ENCODE measurements at places on chromosomes 4 and X.

- DNase-seq = no peak
Observed at GRCh38 chr4:25694466-25694865, 38.8 kb downstream of the SLC34A2 start.

GRCh38 chrX:13716905-13717304, 17.5 kb downstream of the TRAPPC2 start:
- DNase-seq = no peak

- peak; percentile 73 for DNase-seq
Observed at GRCh38 chr4:102308032-102308799, 37.1 kb downstream of the SLC39A8 start.

GRCh38 chr4:91114386-91114785, 987.2 kb downstream of the CCSER1 start:
- no peak for DNase-seq

- no peak for DNase-seq
Observed at GRCh38 chrX:125289920-125290319, 29.8 kb upstream of the TEX13C start.

DNA sequence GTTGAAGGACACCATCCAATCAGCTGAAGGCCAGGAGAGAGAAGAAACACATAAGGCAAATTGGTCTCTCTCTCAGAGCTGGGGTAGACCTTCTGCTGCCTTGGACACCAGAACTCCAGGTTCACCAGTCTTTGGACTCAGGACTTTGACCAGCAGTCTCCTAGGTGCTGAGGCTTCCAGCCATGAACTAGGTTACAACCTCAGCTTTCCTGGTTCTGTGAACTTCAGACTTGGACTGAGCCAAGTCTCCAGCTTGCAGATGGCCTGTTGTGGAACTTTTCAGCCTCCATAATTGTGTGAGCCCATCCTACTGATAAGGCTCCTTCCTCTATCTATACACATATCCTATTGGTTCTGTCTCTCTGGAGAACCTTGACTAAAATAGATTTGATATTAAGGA, 20.6 kb upstream of the BBS12 start:
- DNase-seq = no peak

DNA sequence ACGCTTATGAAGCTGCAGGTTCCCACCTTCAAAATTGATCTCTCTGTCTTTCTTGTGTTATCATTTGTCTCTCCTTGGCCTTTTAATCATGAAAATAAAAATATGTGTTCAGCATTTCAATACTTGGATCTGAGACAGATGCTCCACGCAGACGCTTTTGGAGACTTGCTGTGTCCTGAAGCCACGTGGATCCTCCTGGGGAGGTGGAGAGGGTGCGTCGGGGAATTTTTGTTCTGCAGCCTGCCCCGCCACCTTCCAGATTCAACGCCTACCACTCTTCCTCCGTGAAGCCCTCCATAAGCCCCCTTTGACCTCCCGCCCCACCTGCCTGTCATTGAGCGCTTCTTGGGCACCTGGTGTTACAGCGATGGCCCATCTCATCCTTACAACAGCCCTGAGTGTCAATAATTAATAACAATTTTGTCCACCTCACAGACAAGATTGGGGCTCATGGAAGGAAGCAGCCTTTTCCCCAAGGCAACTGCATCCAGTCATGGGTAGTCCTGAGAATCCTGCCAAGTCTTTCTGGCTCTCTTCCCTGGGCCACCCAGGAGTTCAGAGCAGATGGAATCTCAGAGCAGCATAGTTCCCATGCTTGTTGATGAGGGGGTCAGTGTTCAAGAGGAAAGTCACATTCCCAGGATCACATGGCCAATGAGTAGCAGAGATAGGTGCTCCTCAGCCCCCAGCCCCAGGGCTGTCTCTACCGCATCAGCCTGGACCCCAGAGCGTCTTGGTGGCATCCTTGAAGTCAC, 172.6 kb upstream of the PSAPL1 start:
- no peak for DNase-seq

- peak; percentile 19 for DNase-seq
Observed at GRCh38 chr4:83454686-83455085, 937 bp downstream of the HELQ start.

DNA sequence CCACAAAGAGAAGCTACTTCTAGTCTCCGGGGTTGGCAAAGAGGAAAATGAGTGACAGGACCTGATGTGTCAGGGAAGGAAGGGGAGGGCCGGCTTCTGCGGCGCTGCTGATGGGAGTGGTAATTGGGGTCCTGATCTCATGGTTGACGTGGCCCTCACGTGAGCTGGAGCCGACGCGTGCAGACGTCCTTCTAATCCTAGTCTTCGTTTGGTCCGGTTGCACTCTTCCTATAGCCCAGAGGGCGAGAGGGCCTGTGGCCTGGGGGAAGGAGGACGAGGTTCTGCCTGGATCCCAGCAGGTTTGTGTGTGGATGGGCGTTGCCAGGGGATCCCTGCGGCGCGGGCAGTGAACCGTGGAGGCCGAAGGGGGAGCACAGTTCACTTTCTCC, at the start of gene ARMCX1:
TSS of gene ARMCX1 (plus strand) at position 186 of the 389 bp plus-strand sequence. CDS start 2,384 bp downstream, outside the sequence.
- DNase-seq = peak; percentile 1

DNA sequence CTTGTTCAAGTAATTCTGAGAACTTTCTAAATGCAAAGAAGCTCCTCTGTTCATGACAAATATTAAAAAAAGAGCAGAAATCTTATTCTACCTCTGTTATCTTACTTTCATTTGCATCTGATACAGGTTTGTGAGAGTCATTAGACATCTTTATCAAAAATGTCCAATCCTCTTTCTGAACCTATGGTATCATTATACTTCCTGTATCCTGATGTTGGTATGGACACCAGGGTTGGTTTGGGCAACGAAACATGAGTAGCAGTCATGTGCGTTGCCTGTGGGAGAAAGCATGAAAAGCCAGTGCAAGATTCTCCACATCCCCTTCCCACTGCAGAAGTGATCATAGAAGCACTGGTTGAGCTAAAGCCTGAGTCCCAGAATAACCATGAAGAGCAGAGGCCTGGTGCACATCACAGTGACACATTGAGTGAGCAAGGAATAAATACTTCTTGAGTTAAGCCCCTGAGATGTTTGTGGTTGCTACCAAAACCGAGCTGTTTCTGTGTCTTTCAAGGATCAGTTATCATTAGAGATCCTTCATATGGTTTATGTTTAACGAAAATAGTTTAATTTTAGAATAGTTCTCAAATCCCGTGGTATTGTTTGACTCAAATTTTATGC, 197.2 kb downstream of the BANK1 start:
- no peak for DNase-seq

DNA sequence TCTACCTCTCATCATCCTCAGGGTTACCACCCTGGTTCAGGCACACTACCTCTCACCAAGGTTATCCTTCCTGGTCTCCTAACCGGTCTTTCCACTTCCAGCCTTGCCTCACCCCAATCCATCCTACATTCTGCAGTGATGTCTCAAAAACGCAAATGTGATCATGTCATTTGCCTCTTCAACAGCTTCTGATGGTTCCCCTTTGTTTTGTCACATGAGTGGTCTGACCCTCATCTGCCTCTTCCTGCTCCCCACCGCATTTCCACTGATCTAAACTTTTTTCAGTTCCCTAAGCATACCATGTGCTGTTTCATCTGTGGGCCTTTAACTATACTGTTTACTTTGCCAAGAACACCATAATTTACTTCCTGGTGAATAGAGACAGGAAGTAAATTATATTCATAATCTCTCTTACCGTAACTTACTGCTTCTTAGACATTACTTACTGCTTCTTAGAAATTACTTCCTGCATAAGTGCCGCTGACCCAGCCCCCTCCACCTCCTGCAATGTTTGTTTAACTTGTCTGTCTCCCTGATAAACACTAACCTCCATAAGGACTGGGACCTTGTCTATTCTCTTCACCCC, 27.1 kb upstream of the NSUN7 start:
- no peak for DNase-seq

GRCh38 chr4:81625422-81626417, 154.0 kb upstream of the RASGEF1B start:
- DNase-seq = no peak

GRCh38 chr4:102825261-102826091, 1.9 kb downstream of the UBE2D3 start:
- DNase-seq = peak; percentile 81

GRCh38 chr4:72110886-72111285, 79.1 kb downstream of the NPFFR2 start:
- DNase-seq = no peak

DNA sequence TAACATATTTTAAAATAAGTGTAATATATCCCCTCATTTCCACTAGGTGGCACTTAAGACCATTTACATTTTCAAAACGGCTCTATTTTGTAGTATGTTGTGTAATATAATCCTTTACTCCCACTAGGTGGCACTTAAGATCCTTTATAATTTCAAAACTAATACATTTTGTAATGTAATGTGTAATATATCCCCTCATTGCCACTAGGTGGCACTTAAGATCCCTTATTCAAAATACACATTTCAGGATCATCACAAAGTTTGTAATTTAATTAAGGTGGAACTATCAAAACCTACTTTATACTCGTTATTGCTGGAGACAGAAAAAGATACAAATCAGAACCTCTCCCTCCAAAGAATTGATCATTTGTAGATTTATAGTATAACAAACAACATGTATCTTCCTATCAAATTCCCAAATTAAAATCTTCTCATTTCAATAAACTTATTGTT, 132.5 kb downstream of the ARHGAP6 start:
- peak; percentile 73 for DNase-seq

GRCh38 chr4:144189121-144189520, 48.6 kb upstream of the GYPA start:
- no peak for DNase-seq

GRCh38 chr4:137740141-137740540, 207.8 kb upstream of the PCDH18 start:
- DNase-seq = no peak

- DNase-seq = no peak
Observed at GRCh38 chr4:73608689-73609594, 11.3 kb downstream of the RASSF6 start.

- DNase-seq = peak; percentile 31
Observed at GRCh38 chr4:70734971-70735370, 13.2 kb downstream of the RUFY3 start.

- peak; percentile 59 for DNase-seq
Observed at GRCh38 chr4:137819964-137820383, 287.7 kb upstream of the PCDH18 start.

DNA sequence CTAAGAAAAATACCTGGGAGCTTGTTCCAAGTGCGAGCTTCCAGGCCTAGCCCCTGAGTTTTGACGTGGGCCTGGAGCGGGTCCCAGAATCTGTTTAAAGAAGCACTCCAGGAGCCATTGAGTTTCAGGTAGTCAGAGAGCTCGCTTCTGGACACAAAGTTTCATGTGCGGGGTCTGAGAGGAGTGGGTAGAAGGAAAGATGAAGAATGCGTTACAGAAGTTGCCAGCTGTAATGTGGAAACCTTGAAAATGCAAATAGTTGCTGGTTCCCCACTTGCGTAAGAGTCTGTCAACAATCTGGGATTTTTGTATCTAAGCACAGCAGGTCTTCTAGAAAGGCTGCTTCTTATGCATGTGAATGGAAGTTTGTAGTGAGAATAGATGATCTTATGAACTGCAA, 77.5 kb upstream of the CLCN4 start:
- no peak for DNase-seq

DNA sequence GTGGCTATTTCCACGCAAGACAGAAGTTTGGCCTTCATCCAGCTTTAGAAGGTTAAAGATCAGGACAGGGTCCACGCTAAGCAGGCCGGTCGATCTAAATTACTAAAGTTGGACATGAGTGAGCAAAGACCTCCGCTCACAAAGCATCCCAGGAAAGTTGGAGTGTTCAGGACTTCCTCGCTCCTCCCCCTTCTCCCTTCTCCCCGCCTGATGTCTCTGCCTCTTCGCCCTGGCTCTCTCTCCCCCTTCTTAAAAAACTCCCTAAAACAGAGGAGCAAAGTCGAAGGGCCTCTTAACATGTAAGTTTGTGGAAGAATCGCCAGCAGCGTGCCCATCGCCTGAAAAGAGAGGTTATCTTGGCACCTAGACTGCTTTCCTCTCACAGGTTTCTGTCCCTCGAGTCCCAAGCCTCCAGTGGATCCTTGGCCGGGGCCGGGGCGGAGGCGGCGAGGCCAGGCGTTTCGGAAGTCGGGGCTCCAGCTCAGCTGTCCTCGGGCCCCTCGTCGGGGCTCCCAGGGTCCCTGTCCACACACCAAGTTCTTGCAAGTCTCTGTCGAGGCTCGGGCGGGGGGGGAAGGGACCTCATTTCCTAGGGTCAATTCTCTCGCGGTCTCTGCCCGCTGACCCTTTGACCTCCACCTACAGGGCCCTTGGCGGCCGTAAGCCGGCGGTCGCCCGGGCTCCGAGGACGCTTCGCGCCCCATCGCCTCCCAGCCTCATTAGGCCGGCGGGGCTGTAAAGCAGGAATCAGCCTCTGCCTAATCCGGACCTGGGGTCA, 7.6 kb downstream of the ZIC3 start:
- DNase-seq = no peak

- DNase-seq = no peak
Observed at GRCh38 chr4:161704653-161705052, 459.1 kb downstream of the FSTL5 start.

GRCh38 chr4:9994246-9994847, 26.9 kb downstream of the SLC2A9 start:
- DNase-seq = no peak

DNA sequence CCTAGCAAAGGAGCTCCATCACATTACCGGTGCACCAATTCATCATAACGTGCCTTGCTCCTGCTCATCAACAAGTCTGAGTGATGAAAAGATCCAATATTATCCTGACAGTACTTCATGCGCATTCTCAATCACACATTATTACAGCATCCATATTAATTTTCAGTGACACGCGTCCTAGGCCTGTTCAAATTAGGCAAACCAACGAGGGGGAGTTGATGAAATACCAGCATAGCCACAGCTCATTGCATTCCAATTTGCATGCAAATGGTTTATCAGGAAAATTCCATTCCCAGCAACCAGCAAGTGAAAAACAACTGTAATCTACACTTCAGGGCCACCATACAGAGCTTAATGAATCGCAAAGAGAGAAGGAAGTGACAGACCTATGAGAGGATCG, 236.9 kb downstream of the DCLK2 start:
- no peak for DNase-seq

DNA sequence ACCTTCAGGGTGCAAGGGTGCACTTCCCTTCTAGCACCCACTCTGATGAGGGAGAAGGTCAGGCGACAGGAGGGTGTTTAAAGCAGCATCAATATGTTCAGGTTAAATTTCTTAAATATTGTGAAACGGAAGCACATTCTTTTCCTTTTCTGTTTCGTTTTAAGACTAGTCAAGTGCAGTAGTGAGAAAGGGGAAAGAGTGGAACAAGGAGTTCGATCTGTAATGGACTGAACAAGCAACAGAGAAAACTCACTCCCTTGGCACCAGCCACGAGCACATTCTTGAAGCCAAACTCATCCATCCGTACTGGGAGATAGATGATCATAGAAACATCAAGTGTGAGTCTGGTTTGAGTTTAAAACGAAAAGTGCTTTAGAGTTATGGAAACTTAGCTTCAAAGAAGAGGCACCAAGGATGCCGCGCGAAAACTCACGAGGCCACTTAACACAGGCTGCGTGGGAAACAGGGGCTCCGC, 815 bp downstream of the FAM53A start:
- peak; percentile 36 for DNase-seq

GRCh38 chrX:31132821-31133241, 61.0 kb upstream of the FTHL17 start:
- DNase-seq = no peak
